ENCODE measurements at places on chromosomes 1 and 21.

DNA sequence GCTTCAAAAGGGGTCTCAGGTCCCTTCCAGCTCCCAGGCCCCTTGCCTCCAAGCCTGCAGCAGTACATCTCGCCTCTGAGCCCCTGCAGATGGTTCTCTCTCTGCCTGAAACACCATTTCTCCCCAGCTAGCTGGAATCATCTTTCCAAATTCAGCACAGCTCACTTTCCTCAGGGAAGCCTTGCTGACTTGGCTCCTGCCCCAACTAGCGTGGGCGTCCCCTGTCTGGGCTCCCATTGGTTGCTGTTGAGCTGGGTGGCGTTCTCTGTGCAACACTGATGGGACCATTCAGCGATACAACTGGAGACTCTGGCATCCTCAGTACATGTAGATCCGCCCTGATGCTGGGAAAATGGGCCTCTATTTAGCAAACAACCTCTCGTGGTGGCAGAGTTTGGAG is 141.3 kb upstream of the IGSF21 start:
- DNase-seq, result no peak

- peak; percentile 15 for DNase-seq
Observed at GRCh38 chr1:71196685-71197084, 115.8 kb upstream of the ZRANB2 start.

GRCh38 chr1:238465449-238465848 is 574.7 kb upstream of the ZP4 start:
- no peak for DNase-seq

DNA sequence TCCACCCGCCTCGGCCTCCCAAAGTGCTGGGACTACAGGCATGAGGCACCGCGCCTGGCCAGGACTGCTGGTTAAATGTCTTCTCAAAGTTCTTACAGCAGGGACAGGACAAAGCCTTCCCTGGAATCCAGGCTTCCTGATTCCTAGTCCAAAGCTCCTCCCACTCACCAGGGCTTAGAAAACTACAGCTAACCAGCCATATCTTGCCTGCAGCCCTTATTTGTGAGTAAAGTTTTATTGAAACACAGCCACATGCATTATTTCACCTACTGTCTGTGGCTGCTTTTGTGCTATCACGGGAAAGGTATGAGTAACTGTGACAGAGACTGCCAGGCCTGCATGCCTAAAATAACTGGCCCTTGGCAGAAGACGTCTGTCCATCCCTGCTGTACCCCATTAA is 24.4 kb downstream of the TMCO4 start:
- DNase-seq, result no peak

- DNase-seq, result no peak
Observed at GRCh38 chr1:64920941-64921589, 45.3 kb downstream of the JAK1 start.

GRCh38 chr1:65206836-65207235 is 58.8 kb downstream of the AK4 start:
- no peak for DNase-seq

- DNase-seq, result no peak
Observed at GRCh38 chr1:159076438-159077119, at the start of gene AIM2. Gene AIM2, minus strand, starts transcription at chr1:159076766. Its CDS starts 3,267 bp downstream, at chr1:159073499.

DNA sequence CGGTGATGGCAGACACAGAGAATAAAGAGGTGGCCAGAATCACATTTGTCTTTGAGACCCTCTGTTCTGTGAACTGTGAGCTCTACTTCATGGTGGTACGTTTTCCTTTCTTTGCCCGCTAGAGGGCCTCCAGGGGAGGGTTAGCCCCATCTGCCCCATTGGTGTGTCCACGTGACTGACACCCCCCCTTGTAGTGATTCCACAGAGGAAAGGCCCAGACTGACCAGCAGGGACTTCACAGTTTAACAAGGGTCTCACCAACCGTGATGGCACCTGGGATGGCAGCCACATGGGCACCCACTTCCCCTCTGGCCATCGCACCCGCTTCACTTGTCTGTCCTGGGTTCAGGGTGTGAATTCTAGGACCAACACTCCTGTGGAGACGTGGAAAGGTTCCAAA is 22.3 kb upstream of the SARS1 start:
- no peak for DNase-seq

DNA sequence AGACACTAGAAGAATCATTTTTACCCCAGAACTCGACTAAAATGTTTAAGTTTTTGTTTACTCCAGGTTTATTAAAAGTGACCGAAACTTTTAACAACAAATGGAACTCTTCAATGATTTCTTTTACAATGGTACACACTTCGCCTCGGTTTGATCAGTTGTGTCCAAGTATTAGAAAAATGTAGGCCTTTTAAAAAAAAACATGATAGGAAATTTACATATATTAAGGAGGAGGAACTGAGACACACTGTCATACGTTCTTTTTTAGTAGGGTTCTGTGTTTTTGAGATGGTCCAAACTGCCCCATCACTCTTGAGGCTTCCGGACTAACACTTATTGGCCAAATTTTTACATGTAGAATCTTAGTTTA is 1.3 kb downstream of the PRDM2 start:
- DNase-seq, result no peak

GRCh38 chr1:1892079-1892762 is 1.3 kb upstream of the GNB1 start:
- no peak for DNase-seq

DNA sequence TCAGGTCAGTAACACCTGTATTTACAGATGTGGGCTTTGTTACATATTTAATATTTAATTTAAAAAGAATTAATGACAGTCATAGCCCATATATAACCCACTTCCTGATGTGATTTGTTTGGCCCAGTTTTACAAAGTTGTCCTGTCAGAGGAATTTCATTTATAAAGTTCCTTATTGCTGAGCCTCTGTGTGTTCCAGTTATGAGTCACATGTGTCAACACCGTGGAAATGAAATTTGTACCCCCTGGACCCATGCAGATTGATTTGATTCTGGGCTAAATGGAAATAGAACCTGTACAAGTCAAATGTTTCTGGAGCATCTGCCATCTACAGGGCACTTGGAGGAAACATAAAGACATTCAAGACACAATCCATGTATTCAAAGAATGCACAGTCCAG is 149.2 kb downstream of the CACNA1E start:
- DNase-seq, result no peak

GRCh38 chr1:151246786-151247185 is 7.7 kb upstream of the PSMD4 start:
- DNase-seq, result no peak

- no peak for DNase-seq
Observed at GRCh38 chr1:245600658-245601057, 445.9 kb downstream of the KIF26B start.

DNA sequence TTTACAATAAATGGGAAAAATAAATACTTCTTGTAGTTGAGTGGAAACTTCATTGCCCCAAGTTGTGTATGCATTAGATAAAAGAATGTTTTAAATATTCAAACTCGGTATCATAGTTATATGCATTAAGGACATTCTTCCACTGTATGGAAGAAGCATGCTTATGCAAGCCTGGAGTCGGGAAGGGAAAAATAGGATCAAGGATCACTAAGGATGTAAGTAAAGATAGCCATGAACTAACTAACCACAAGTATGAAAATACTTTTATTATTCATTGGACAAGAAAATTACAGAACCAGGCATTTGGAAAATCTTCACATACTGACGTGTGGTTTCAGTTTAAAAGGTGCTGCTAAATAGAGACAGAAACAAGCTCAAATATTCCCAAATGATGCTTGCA is 26.9 kb upstream of the DPYD start:
- peak; percentile 9 for DNase-seq

DNA sequence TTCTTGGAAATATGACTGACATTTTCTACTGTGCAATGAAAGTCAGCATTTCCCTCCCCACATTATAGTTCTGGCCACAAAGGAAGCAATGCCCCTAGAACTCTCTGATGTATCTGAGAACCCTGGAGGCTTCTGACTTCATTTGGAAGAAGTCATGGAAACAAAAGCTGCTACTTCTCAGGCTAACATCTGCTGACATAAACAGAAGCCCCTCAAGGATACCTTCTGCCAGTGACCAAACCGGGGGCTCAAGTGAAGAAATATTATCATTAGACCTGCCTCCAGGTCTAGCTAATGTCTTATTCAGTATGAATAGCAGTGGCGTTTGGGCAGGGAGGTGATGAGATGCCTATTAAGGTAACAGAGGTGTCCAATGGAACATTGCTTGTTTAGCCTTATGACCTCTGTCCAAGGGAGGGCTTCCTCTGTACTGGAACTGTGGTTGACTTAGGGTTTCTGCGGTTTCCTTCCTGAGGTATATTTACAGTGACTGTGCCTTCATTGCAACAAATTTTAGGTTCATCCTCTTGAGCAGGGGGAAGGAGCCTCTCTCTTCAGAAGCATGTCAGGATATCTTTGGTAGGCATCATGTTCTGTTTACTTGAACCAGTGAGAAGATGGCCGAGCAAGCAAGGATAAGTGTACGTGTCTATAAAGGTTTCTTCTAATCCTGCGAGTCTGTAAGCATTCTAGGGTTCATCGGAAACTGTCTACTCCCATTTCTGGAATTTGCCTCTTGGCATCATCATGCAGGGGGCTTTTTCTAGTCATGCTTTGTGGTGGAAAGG is 161.7 kb downstream of the PBX1 start:
- DNase-seq, result no peak

DNA sequence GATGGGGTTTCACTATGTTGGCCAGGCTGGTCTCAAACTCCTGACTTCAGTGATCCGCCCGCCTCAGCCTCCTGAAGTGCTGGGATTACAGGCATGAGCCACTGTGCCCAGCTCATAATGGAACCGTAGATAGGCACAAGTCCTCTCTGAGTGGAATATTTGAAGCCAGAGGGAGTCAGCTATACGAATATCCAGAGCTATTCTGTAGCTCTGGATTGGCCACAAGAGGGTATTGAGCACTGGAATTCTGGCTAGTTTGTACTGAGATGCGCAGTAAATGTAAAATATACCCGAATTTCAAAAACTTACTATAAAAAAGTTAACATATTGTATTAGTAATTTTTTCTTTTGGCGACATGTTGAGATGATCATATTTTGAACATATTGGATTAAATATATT is 851 bp upstream of the VPS13D start:
- no peak for DNase-seq

- no peak for DNase-seq
Observed at GRCh38 chr21:23223882-23224281, 2225.7 kb downstream of the NCAM2 start.

DNA sequence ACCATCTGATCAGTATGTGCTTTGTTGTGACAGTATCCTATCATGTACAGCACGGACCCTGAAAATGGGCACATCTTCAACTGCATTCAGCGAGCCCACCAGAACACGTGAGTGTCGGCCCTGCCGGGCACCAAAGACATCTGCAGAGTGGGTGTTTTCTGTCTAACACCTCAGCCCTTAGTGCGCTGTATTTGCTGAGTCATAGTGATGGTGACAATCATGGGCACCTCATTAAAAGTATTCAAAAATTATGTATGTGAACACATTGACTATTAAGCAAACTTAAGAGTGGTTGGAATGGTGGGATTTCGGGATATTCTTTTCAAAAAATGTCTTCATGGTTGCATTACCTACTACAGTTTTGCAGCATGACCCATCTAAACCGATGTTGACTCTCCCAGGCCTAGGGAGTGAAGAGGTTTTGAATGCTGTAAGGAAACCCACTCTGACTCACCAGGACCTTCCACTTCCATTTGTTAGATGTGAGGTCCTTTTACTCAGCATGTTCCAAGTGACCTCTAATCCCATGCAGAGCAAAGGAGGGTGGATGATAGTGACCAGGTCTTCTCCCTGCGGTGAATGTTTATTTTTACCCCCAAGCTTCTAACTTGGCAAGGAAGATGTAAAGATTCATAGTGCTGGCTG is 20.1 kb downstream of the MGST3 start:
- DNase-seq, result no peak

DNA sequence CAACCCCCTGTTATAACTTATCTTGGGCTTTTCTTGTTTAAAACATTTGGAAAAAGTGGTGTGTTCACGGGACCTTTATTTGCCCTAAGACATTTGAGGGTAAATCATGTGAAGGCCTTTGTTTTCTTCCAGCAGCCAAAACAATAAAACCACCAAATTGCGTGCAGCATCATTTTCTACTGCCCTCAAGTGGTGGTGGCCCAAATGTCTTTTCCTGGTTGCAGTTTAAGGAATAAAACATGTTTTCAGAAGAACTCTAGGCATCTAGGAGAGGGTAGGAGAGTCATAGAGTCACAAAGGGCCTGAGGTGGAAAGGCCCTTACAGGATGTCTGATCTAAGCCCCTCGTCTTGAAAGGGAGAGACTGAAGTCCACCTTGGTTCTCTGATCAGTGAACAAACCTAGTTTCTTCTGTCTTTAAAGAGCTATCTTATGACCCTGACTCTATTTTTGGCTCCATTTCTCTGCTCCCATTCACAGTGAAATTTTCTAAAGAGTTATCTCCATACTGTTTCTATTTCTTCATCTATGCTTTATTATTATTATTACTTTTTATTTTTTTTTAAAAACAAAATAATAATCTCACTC is 16.0 kb upstream of the EPS15 start:
- DNase-seq, result peak; percentile 59

- no peak for DNase-seq
Observed at GRCh38 chr1:9835404-9835757, 11.6 kb upstream of the CLSTN1 start.

GRCh38 chr1:182649041-182649440 is 35.3 kb downstream of the RGS8 start:
- no peak for DNase-seq

DNA sequence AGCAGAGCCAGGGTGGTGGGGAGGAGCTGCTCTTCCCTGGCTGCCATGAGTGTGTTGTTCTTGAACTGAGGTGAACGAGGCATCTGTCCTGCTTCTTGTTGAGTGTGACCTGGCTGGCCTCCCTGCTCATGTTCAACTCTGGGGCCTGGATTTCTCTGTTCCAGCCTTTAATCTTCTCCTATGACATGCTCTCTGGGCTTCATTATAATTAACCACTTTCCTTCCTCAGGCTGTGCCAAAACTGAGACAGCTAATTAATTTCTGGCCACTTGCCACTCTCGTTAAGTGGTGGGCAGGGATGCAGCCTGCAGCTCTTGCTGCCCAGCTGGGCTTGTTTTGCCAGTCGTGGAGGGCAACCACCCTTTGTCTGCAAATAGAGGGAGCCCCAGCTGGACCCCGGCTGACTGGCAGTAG is 23.3 kb downstream of the OPRD1 start:
- DNase-seq, result no peak

GRCh38 chr1:231383159-231383860 is 38.8 kb downstream of the EGLN1 start:
- no peak for DNase-seq

DNA sequence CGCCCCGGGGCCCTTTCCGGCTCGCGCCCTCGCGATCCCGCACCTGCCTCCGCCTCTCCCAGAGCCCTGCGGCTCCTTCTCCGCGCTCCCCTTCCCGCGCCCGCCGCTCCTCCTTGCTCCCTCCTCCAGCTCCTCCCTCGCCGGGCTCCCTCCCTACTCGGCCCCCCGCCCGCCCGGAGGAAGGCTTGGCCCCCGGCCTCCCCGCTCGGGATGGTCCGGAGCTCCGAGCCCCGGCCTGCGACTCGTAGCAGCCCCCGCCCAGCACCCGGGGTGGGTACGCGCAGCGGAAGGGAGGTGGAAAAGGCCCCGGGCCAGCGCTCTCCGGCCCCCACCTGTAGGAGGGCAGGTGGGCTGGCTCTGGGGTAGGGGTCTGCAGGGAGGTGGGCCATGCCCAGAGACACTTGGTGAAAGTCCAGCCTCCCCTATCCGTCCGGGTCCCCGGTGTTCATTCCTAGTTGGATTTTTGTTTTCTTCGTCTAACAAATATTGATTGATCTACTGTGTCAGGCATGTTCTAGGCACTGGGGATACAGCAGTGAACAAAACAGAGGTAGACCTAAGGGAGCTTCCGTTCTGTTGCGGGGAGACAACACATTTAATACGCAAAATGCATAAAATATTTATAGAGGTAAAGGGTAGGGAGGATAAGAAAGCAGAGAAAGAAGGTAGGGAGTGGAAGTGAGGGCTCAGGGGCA is at the start of gene HTR1D:
Gene HTR1D, minus strand, starts transcription at position 82 of the 695 bp plus-strand sequence. CDS start 23,283 bp downstream, outside the sequence.
- no peak for DNase-seq

Data from astrocyte of the cerebellum (primary cell).